ENCODE measurements at places on chromosomes 1 and 21. TPM values are rescaled to one million over a fixed set of nuclear protein-coding genes. Genes with fewer than 3 reads are reported as not detected.

DNA sequence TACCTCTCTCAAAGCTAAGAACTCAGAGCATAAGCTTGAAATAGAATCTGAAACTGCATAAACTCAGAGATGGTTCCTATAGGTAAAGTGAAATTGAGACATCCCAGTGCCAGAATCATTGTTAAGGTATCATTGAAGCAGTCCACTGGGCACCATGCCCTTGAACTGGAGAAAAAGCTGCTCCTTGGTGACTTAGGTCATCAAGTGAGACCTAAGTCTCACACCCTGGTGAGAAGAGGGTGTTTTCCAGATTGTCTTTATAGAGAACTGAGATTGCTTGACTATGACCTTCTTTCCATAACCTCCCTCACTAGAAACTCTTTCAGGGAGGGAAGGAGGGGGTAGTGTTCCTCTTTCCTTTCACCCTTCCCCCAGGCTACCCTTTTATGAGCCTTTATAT lies 9.4 kb upstream of the ATP6V1G3 start:
- DNase-seq, result no peak

DNA sequence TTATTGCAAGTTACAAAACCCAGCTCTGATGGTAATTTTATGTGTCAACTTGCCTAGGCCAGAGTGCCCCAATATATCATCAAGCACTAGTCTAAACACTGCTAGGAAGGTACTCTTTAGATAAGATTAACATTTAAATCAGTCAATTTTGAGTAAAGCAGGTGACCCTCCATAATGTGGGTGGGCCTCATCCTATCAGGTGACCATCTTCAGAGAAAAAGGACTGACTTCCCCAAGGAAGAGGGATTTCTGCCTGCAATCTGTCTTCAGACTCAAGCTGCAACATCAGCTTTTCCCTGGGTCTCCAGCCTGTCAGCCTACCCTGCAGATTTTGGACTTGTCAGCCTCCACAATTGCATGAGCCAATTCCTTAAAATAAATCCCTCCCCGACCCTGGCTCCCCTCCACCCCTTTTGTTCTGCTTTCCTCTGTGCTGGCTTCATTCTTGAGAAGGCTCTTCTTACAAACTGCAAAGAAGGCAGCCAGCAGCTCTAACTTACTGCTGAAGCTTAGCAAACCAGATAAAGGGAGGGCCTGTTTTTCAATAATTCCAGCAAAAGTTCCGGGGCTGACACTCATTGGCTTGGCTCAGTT lies 56.4 kb upstream of the RUNX3 start:
- DNase-seq, result no peak

GRCh38 chr1:31699341-31699891 lies 4.4 kb downstream of the COL16A1 start:
- peak; percentile 46 for DNase-seq

Gene SPRR2E
- total RNA-seq, result not detected

- DNase-seq, result peak; percentile 49
Observed at GRCh38 chr1:205344066-205344928, 12.4 kb downstream of the KLHDC8A start.

- peak; percentile 67 for DNase-seq
Observed at GRCh38 chr1:25556791-25557476, 13.5 kb downstream of the LDLRAP1 start.

DNA sequence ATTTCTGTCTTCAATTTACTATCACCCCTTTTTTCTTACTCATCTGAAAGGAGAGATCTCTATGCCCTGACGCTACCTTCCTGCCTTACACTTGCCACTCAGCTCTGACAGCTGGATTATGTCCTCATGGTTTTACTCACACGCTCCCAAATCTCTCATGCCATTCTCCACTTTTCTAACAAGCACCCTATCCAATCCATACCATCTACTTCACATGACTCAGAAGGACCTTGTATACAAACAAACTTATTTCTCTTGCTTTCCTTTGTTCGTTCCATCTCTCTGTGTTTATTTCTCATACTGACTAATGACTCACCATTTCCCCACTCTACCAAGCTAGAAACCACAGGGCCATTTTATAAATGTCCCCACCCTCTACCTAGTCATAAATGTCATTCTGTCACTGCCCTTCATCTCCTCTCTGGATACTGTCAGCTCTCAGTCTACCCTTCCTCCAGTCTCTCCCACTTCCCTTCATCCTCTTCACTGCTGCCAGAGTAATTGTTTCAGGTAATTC lies 87.3 kb downstream of the USP24 start:
- DNase-seq, result peak; percentile 15

DNA sequence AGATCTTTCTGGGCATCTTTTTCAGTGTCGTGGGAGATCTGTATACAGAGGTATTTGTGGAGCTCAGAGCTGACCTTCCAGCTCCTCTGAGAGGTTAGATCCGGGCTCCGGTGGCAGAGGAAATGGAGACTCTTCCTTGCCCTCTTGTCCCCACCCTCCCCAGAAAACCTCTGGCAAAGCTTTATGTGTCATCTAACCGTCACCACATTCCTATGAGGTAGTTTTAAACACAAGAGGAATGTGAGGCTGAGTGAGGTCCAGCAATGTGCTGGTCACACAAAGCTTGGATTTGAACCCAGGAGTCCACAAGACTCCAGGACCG lies 1.2 kb downstream of the CD160 start:
- DNase-seq, result peak; percentile 81

DNA sequence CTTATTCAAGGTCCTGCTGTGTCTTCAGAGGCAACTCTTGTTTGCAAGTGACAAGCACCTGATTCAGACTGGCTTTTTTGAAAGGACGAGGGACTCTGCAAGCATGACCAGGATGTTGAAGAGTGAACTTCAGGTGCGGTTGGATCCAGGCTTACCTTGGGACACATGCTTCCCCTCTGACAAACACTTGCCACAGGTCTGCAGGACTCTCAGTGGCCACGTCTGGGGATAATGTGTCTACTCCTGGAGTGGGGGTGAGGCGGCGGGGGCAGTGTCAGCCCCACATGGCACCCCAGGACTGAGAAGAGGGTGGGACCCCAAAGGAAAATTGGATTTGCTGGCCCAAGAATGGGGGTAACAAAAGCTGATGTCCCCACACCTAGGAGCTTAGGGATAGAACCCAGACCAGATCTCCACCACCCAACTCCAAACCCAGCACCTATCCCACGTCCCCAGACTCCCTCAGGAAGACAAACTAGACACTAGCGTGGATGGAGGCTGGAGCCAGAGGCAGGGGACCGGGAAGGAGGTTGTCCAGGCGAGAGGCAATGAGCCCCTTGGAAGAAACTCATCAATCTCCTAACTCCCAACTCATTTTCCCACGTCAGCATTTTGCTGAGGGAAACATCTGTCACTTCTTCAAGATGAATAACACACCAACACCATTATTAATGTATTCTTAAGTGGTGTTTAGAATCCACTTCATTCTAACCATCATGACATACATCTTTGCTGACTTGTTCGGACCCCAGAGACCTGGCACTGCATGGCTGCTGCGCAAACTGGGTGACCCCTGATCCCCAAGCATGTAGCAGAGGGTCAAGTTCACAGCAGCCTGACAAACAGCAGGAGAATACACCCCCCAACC lies 32.0 kb upstream of the LAPTM5 start:
- DNase-seq, result no peak

DNA sequence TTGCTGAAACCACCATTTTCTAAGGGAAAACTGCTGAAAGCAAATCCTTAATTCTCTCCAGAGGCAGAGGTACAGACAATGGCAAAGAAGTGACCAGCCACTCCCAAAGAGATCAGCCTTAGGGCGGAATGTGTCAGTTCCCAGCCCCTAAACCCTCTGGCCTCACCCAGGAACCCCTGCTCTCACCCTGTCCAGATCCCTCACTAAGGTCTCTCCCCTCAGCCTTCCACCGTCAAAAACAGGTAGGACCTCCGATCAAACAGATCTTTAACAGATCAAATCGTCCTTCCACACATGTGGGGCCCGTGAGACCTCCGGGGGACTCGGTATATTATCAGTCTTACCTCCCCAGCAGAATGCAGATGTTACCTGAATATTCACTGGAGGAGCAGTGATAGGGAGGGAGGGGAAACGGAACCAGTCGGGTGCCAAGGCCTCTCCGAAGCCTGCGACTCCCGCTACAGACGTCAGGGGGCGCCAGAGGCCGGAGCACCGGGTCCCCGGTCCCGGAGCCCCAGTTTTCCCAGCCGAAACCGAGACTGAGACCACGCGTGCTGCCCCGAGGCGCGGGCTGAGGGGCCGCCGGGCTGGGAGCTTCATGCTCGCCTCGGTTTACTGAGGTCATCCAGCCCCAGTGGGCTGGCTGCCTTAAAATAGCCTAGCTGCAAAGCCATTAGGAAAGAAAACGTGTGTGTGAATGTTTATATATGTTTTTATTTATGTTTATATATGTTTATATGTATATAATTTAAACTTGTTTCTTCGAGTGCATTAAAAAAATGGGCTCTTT lies 23.6 kb downstream of the GPA33 start:
- DNase-seq, result peak; percentile 75

- DNase-seq, result peak; percentile 44
Observed at GRCh38 chr1:10598389-10598702, 123.6 kb downstream of the PEX14 start.

Gene SYT14
- 6.0 TPM for total RNA-seq

- DNase-seq, result no peak
Observed at GRCh38 chr1:154241703-154242351, 21.1 kb downstream of the UBAP2L start.

Gene HYI
- total RNA-seq, result 30.3 TPM

- DNase-seq, result no peak
Observed at GRCh38 chr1:89966656-89967055, 28.3 kb upstream of the ZNF326 start.

DNA sequence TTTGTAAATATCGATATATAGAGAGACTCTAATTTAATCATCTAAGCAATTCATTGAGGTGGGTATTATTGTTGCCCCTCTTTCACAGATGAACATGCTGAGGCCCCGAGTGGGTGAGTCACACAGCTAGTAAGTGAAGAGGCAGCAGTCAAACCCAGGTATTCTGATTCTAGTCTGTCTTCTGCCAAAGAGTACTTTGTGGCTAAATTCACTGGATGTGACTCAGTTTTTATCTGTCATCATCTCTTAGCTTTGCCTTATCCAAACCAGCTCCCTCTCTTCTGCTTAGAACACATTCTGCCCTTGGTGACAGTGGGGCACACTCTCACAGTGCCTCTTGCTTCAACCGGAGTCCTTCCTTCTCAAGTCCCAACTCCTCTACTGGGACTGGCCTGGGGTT lies 11.5 kb downstream of the FCRL5 start:
- DNase-seq, result peak; percentile 30

GRCh38 chr1:198220428-198220827 lies 63.6 kb downstream of the NEK7 start:
- peak; percentile 79 for DNase-seq

DNA sequence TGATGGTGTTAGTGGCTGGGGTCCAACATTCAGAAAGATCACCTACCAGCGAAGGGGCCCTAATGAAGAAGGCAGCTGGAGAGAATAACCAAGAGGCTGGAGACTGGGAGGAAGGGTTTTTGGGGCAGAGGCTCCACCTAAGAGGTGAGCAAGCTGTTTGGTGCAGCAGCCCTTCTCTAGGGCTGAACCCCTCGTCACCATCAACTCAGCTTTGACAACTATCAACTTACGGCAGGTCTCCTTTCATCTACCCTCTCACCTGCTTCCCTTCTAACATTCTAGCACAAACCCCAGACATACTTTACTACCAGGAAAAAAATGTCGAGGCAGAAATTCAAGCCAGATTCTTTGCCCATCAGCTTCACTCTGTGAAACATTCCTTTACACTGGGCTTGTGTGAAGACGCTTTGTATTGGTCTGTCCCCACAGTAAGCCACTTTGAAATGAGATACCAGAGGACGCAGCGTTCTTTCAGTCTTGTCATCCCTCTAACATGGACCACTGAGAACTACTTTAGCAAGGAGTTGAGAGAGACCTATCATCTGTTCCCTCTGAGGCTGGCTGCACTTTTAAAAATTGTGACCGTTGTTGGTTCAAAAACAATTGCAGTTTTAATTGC lies 84.6 kb downstream of the RAVER2 start:
- DNase-seq, result no peak

- peak; percentile 70 for DNase-seq
Observed at GRCh38 chr1:232767305-232768074, 37.7 kb upstream of the MAP10 start.

Gene OR2L13
- total RNA-seq, result not detected

Gene SMCP
- not detected for total RNA-seq

GRCh38 chr1:56133522-56134472 lies 445.6 kb downstream of the PLPP3 start:
- no peak for DNase-seq

Gene GPR37L1
- total RNA-seq, result under 0.01 TPM

GRCh38 chr1:175157200-175157599 lies 35.4 kb downstream of the KIAA0040 start:
- DNase-seq, result no peak
